ENCODE measurements at places on chromosomes 12 and 14.

- no peak for DNase-seq
Measured at GRCh38 chr12:9064815-9065606, 50.7 kb downstream of the A2M start.

GRCh38 chr14:92693998-92694795 is 54.2 kb downstream of the LGMN start:
- no peak for DNase-seq

DNA sequence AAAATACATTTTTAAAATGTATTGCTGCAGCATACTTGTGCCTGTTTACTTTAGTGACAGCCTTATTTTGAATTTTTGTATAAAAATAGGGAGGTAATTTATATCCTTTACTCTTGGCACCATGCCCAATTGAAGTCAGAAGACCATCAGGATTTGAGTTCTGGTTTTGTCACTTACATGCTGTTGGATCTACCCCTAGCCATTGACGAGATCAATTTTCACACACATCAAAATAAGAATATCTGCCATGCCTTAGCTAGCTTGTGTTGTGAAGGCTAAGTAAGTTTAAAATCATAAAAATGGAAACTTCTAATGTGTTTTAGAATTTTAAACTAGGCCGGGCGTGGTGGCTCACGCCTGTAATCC is 381.8 kb downstream of the KCNH5 start:
- DNase-seq, result no peak

GRCh38 chr14:99562856-99563748 is 40.9 kb downstream of the CCDC85C start:
- peak; percentile 71 for DNase-seq

GRCh38 chr14:23729720-23730387 is 93.7 kb downstream of the DHRS2 start:
- no peak for DNase-seq

- no peak for DNase-seq
Measured at GRCh38 chr14:21098076-21098891, at the start of gene ZNF219. Gene ZNF219, minus strand, starts transcription at chr14:21098655. Its CDS starts 5,064 bp downstream, at chr14:21093591.

DNA sequence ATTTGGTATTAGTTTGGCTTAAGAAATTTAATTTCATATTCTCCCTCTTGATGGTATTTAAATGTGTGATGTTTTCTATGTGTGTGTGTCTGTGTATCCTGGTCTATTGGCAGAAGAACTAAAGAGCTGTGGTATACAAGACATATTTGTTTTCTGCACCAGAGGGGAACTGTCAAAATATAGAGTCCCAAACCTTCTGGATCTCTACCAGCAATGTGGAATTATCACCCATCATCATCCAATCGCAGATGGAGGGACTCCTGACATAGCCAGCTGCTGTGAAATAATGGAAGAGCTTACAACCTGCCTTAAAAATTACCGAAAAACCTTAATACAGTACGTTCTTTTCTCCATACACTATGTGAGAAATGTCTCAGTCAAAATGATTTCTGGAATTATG is 14.6 kb downstream of the CDKN3 start:
- DNase-seq, result no peak

DNA sequence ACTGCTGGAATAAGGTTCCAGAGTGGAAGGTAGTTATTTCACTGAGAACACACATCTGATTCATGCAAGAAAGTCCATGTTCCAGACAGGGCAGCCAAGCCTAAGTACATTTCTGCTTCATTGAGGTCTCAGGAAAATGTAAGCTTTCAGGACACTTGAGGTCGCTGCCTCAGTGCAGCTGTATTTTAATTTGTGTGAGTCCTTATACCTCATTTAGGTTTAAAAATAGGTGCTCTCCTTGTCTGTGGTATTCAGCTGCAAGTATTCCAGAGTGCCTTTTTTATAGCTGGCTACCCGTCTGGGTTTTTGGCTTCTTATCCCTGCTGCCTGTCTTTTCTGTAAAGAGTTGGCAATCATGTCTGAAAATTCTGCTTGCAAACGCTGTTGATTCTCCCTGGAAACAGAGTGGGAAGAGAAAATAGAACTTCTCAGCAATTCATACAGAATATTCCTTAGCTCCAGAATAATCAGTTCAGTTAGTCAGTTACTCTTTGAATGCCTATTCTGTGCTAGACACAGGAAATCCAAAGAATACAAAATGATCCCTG is 45.3 kb upstream of the PLBD1 start:
- DNase-seq, result no peak

GRCh38 chr12:122560138-122560537 is 33.1 kb downstream of the KNTC1 start:
- no peak for DNase-seq

- DNase-seq, result no peak
Measured at GRCh38 chr14:51302295-51303030, 62.4 kb downstream of the TMX1 start.

DNA sequence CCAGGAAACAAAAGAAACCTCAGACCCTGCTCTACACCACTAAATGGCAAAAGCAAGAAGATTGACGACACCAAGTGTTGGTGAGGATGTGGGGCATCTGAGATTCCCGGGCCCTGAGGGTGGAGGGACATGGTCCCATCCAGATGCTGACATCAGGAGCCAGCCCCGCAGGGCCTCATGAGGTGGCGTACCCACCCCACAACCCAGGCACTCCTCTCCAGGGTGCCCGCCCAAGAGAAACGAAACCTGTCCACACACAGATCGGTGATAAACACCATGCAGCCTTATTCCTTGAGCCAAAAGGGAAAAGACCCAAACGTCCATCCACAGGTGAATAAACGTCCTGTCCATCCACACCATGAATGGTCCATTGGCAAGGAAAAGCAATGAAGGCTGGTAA is 54.8 kb upstream of the C14orf180 start:
- no peak for DNase-seq

- no peak for DNase-seq
Measured at GRCh38 chr12:116498471-116498870, 60.7 kb upstream of the MAP1LC3B2 start.

Measured in dorsolateral prefrontal cortex (tissue), 122 donors.